Hematopoietic multipotent progenitor cell (in vitro differentiated cells): ENCODE measurements at places on chromosomes 11 and 22. TPM values are rescaled to one million over a fixed set of nuclear protein-coding genes. Genes with fewer than 3 reads are reported as not detected.
A peak's percentile ranks its signal among the peaks of the same experiment; 100 is the strongest.

DNA sequence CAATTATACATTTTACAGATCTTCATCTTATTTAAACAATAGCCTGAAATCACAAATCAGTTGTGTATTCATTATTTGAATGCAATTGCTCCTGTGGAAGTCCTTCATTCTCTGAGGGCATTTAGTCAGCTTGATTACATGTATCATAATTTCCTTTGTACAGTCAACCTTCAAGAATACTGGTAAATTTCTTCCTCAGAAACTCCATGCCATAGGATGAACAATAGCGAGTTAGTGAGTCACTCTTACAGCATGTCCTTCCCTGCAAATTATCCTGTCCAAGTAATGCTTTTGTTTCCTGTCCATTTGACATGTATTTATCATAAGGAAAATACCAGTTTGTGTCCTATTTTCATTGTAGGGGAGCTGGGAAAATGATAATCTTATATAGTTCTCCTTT is 3.8 kb downstream of the OR10S1 start:
- DNase-seq: no peak

- peak; percentile 64 for DNase-seq
Observed at GRCh38 chr22:36160499-36160942, at the start of gene APOL3. TSS of gene APOL3 (minus strand) at chr22:36160755. CDS start at chr22:36149055, 11,700 bp downstream.

GRCh38 chr11:30392221-30392784 is 69.4 kb downstream of the ARL14EP start:
- DNase-seq: no peak

DNA sequence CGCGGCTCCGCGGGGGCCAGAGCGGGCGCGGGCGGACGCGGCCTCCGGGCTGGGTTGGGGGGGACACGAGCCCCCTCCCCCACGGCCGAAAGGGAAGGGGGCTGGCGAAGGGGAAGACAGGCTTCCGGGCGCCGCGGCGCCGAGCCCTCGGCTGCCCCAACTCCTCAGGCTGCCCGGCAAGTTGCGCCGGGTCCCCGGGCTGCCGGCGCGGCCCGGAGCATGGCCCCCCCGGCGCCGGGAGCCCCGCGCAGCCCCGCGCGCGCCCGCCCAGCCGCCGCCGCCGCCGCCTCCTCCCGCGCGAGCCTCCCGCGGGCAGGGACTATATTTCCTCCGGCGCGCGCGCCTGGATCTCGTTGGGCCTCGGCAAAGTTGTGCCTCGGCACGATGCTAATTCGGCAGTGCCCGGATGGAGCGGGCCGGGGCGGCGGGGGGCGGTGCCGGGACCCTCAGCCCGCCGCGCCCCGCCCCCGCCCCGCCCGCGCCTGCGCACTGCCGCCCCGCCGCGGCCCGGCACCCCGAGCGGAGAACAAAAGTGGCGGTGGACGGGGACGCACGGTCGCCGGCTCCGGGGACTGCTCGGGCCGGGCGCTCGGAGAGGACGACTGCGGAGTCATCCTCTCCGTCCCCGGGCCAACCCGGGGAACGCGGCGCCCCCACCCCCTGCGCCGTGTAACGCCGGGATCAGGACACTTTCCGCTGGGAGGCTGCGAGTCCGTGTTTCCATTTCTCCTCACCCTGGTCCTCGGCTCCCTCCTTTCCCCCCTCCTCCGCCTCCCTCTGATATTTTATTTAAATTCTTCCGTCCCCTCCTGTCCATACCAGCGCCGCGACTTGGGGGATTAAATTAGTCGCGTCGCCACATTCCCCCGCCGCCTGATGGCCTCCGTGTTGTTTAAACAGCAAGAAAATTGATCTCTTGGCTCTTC is at the start of gene PHF21B:
Gene PHF21B, minus strand, starts transcription at position 400 of the 926 bp plus-strand sequence. CDS start 456 bp downstream, outside the sequence.
- peak; percentile 30 for DNase-seq

- no peak for DNase-seq
Observed at GRCh38 chr22:22099194-22099486, 116.6 kb upstream of the TOP3B start.

- no peak for DNase-seq
Observed at GRCh38 chr22:17926516-17926915, 97.8 kb downstream of the MICAL3 start.

- DNase-seq: no peak
Observed at GRCh38 chr11:9568854-9569587, 4.4 kb upstream of the WEE1 start.

Gene HIRA
- total RNA-seq: 27.2 TPM

Gene MISFA
- total RNA-seq: not detected
